ENCODE measurements at places on chromosomes 1 and 21. TPM values are rescaled to one million over a fixed set of nuclear protein-coding genes. Genes with fewer than 3 reads are reported as not detected.

The C1orf159 gene
- total RNA-seq = 23.7 TPM

The TNFRSF8 gene
- total RNA-seq = 54.5 TPM

The KLHDC8A gene
- total RNA-seq = not detected

The SH2D2A gene
- total RNA-seq = 243 TPM

The KNCN gene
- total RNA-seq = not detected

The IL22RA1 gene
- total RNA-seq = not detected

The TP53BP2 gene
- total RNA-seq = 35.2 TPM

The HMGN1 gene
- total RNA-seq = 306 TPM

The ATP1A2 gene
- total RNA-seq = not detected

The NPHS2 gene
- total RNA-seq = not detected

The THAP3 gene
- 20.0 TPM for total RNA-seq

The SPRR2E gene
- not detected for total RNA-seq

The TM2D1 gene
- total RNA-seq = 39.6 TPM

The TRIM17 gene
- total RNA-seq = 1.8 TPM

The DNAJC28 gene
- 0.17 TPM for total RNA-seq

The RNASEL gene
- 6.0 TPM for total RNA-seq

The ACBD3 gene
- total RNA-seq = 28.6 TPM

The CCDC181 gene
- not detected for total RNA-seq

The JMJD4 gene
- 25.6 TPM for total RNA-seq

The AMY1C gene
- total RNA-seq = not detected

The MR1 gene
- total RNA-seq = 38.8 TPM
